ENCODE measurements at places on chromosomes 5 and 9.
A peak's percentile ranks its signal among the peaks of the same experiment; 100 is the strongest.

- no peak for DNase-seq
Measured at GRCh38 chr5:119582987-119583386, 46.4 kb upstream of the FAM170A start.

DNA sequence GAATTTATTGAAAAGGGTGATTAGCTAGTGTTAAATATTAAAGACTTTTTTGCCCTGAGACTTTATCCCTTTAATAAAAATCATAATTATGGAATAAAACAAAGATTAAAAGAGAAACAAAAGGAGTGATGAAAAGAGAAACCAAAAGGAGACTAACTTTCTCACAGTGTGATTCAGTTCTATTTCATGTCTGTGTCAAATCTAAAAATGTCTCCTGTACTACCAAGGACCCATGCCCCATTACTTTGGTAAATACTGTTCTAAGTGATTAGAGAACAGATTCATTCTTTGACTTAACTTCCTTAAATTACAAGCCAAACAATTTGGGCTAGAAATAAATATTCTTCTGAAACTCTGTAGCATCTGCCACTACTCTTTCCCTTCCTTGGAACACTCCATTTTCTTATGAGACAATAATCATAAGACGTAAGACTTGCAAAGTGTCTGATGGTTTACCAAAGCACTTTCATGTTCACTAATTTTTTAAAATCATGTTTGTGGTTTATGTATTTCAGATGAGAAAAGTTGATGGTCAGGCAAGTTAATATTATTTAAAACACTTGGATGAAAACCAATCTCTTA lies 319.0 kb downstream of the EBF1 start:
- no peak for DNase-seq

DNA sequence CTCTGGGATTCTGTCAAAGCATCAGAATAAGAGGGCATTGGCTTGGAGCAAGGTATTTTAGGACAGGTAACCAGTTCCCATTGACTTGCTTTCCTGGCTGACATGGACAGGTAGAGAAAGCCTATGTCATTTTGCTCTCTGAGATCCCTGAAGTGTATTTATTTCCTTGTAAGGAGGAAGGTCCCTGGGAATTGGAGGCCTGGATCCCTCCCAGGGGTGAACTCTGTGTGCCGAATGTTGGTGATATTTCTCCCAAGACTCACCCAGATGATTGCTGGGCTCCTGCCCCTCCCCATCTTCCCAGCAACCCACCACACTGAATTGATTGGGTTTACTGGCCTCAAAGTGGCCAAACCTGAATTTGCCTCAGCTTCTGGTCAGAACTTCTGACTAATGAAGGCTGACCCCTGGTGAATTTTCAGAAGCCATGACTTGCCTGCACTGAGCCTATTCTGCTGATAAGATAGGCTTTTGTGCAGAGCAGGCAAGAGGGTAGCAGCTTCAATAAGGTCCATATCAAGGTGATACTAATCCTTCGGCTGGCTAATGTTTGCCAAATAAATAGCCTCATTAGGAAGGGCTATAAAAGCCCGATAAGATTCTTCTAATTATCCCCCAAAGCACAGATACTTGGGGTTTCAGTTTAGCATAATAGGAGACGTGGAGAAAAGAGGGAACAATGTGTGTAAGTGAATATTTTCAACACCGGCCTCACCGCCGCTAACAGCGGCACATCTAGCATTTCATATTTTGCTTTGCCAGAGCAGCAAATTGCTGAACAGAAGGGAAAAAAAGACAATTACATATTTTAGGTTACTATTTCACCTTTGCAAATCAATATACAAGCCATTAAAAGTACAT lies 152.9 kb upstream of the PITX1 start:
- no peak for DNase-seq

- DNase-seq = no peak
Measured at GRCh38 chr9:7848498-7848897, 48.9 kb upstream of the DMAC1 start.

GRCh38 chr5:149152317-149152746 lies 11.0 kb downstream of the ABLIM3 start:
- DNase-seq = no peak

DNA sequence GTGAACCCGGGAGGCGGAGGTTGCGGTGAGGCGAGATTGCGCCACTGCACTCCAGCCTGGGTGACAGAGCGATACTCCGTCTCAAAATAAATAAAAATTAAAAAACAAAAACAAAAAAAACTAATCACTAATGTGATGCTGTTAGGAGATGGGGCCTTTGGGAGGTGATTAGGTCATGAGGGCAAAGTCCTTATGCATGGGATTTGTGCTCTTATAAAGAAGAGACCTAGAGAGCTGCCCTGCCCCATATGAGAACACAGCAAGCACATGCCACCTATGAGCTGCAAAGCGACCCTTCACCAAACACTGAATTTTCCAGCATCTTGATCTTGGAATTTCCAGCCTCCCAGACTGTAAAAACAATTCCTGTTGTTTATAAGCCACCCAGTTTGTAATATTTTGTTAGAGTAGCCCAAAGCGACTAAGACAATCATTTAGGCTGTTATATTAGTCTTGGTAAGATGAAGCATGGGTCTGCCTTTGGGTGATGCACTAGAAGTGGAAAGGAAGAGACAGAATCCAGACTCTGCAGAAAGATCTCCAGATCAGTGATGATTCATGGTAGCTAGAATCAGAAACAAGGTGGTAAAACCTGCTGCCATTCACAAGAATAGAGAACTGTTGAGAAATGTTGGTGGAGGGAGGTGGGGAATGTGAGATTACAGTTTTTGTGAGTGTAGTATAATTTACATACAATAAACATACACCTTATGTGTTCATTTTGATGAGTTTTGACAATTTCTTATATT lies 26.2 kb downstream of the GPR21 start:
- DNase-seq = no peak

DNA sequence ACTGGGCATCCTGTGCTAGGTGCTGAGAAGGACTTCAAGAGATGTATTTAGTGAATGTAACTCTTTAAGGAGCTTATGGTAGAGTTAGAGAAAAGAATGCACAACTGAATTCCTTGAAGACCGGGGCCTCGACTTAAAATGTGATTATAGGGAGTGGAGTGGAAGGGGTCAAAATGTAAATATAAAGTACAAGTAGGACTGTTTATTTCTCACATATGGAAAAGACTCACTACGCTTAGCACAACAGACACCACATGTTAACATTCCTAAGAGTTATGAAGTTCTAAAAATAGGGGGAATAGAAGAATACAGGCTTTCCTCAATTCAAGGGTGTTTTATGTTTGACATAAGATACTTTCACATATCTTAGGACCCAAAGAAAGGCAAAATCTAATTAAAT lies 117.8 kb upstream of the OSMR start:
- no peak for DNase-seq

GRCh38 chr5:22835686-22836085 lies 17.5 kb downstream of the CDH12 start:
- DNase-seq = no peak

DNA sequence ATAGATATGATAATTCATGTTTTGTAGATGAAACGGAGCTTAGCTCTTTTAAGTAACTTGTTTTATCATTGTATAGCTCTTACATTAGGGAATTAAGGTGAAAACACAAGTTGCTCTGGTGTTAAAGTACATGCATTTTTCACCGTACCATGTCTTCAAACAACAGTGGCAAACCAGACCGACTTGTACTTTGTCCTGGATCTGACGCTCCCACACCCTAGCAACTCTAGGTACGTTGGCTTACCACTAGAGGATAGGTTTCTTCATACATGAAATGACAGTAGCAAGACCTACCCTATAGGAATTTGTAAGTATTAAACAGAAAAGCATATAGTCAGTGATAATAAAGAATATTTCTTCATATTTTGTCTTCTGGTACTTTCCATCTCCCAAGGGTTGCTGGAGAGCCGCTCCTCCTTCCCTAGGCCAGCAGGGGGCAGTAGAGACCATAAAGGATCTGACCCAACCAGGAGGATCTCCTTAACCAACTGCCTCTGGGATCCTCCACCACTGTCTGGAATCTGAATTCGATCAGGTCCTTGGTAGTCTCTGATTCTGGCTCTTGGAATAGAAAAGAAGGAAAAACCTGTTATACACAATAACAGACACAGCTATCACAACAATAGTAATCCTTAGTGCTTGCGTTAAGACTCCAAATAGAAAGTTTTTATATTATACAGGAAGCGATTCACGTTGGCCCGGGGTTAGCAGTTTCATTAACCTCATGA lies 136.7 kb downstream of the CAVIN4 start:
- peak; percentile 82 for DNase-seq

DNA sequence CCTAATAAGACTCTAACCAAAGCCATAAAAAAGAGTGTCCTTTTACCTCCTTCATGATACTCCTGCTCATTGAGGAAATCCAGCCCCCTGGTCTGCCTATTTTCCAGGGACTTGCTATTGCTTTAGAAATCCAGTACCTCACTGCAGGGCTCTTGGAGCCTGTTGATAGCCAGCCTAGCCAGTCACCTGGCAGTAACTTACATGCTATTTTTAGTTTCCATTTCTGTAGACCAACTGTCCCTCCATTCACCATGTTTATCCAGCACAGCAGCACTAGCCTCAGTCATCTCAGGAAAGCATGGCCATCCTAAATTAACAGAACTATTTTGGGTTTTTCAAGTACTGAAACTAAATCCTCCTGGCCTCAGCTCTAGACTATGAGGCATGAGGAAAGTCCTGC lies 91.5 kb upstream of the PHF24 start:
- DNase-seq = no peak

- DNase-seq = peak; percentile 89
Measured at GRCh38 chr9:113578882-113579282, 115.4 kb downstream of the RGS3 start.

GRCh38 chr5:122311961-122312590 lies at the start of gene SNCAIP:
TSS of gene SNCAIP (plus strand) at chr5:122312237. CDS start at chr5:122391135, 78,898 bp downstream.
- DNase-seq = peak; percentile 50

- no peak for DNase-seq
Measured at GRCh38 chr9:14485366-14485765, 171.4 kb upstream of the NFIB start.

- no peak for DNase-seq
Measured at GRCh38 chr5:123124126-123124858, 35.3 kb downstream of the PRDM6 start.

DNA sequence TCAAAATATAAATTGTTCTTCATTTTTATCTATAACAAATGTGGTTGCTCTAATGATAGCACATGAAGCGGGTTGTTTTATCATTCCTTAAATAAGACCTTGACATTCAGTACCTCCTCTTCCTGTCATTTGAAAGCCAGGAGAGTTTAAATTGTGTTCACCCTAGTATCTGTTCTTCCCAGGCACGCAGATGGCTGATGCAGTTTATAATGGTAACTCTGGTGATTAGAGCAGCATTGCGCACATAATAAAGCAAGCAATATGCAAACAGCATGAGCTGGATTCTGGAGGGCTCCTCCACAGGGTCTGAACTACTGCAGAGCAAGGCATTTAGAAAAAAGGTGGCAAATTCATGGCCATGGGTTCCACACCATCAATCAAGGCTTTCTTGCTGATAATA lies 307.8 kb downstream of the ENC1 start:
- no peak for DNase-seq

DNA sequence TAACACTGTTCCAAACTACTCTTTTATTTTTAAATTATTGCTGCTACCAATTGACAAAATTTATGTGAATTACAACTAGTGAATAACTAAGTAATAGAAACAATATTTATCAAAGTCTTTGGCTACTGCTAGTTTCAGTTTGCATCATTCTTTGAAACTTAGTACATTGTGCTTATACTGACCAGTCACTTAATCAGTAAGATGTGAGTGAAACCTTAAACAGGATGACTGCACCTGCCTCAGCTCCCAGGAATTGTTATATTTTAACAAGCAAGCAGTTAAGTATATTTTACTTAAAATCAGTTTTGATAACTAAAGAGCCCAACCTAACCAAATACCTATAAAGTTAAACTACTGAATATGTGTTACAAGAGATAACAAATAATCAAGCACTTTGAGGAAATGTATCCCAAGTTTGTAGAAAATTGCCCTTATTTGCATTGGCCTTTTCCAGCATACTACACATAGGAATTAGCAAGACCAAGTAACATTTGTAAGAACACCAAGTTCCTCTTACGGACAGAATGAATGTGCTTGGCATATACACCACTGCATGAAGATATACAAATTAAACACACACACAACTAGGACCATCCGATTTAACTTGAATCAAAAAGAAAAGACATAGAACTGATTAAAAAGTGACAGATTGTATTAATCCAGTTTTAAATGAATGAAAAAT lies 545.5 kb upstream of the DAB2 start:
- no peak for DNase-seq

GRCh38 chr5:50867140-50867539 lies 200.7 kb downstream of the PARP8 start:
- DNase-seq = no peak

- DNase-seq = no peak
Measured at GRCh38 chr5:4020400-4020799, 424.8 kb downstream of the IRX1 start.
